ENCODE measurements at places on chromosomes 13 and 19. TPM values are rescaled to one million over a fixed set of nuclear protein-coding genes. Genes with fewer than 3 reads are reported as not detected.
A peak's percentile ranks its signal among the peaks of the same experiment; 100 is the strongest.

DNA sequence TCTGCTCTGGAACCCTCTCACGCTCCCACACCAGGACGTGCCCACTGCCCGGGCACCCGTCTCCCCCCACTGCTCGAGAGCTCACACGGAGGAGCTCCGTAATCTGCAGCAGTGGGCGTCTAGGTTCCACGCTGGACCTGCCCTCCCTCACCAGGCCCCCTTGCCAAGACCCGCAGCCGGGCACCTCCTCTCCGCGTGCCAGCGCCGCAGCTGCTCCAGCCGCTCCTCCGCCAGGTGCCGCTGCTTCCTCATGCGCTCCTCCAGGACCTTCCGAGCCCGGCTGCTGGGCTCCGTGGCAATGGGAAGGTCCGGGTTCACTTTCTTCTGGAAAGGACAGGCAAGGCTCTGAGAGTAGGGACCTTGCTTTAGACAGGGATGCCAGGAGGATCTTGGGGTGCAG is 35.0 kb upstream of the MATK start:
- DNase-seq: no peak
- no peaks in the 10 kb centered on the region for H3K27me3 ChIP-seq
- H3K4me3 ChIP-seq: no peak overlapping the region
- no peak overlapping the region for H3K27ac ChIP-seq
- no peaks in the 10 kb centered on the region for H3K36me3 ChIP-seq
- peaks cover 2% of the 10 kb centered on the region for H3K4me1 ChIP-seq

The LRRC63 gene
- 0.20 TPM for total RNA-seq

- no peaks in the 10 kb centered on the region for H3K36me3 ChIP-seq
- DNase-seq: no peak
- H3K4me1 ChIP-seq: no peaks in the 10 kb centered on the region
- H3K27ac ChIP-seq: no peak overlapping the region
These were observed 148.0 kb downstream of the PRR20E start for GRCh38 chr13:57314897-57315520.

The FGF9 gene
- total RNA-seq: 2.6 TPM

DNA sequence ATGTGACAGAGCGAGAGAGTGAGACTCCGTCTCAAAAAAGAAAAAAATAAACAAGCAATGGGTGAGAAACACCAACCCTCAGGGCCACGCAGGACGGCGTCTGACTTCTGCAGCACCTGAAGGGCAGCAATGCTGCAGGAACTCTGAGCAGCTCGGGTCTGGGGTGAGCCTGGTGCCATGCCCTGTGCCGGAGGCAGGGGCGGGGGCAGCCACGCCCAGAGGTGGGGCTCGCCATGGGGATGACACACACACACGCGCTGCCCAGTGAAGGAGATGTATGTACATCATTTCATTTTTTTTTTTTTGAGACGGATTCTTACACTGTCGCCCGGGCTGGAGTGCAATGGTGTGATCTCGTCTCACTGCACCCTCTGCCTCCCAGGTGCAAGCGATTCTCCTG is 24.3 kb downstream of the GPX4 start:
- H3K4me3 ChIP-seq: no peak overlapping the region
- DNase-seq: no peak
- H3K27me3 ChIP-seq: no peaks in the 10 kb centered on the region
- no peaks in the 10 kb centered on the region for H3K36me3 ChIP-seq
- H3K27ac ChIP-seq: no peak overlapping the region
- H3K4me1 ChIP-seq: peaks cover 13% of the 10 kb centered on the region

DNA sequence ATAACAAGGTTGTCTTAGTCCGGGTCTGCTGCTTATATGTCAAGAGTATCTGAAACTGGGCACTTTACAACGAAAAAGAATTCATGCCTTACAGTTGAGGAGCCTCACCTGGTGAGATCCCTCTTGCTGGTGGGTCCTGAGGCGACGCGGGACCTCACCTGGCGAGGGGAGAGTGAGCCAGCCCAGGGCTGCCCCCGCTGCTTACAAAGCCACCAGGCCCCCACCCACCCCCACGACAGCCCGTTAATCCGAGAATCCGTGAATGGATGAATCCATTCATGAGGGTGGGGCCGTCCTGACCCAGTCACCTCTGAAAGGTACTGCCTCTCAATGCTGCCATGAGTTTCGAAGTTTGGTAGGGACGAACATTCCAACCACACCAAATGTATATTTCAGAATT is 54.0 kb upstream of the F7 start:
- no peak overlapping the region for H3K27ac ChIP-seq
- no peaks in the 10 kb centered on the region for H3K27me3 ChIP-seq
- no peak for DNase-seq
- H3K4me3 ChIP-seq: no peak overlapping the region
- H3K4me1 ChIP-seq: peaks cover 6% of the 10 kb centered on the region

DNA sequence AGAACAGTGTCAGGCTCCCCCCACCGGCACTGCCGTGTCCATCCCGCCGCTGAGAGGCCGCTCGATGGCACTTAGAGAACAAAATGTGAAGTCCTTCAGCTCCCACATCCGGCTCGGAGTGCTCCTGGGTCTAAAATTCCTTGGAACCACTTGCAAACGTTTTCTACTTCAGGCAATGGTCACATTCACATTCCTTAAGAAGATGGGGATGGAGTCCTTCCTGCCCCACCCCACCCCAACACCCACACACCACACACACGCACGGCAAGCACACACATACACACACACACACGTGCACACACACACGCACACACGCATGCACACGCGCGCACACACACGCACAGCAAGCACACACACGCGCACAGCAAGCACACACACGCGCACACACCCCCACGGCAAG is 83.4 kb downstream of the SOX1 start:
- no peak for DNase-seq
- no peak overlapping the region for H3K4me3 ChIP-seq
- H3K27ac ChIP-seq: no peak overlapping the region
- H3K36me3 ChIP-seq: no peaks in the 10 kb centered on the region

- DNase-seq: no peak
- H3K4me1 ChIP-seq: no peaks in the 10 kb centered on the region
- no peak overlapping the region for H3K27ac ChIP-seq
- H3K4me3 ChIP-seq: no peak overlapping the region
- H3K27me3 ChIP-seq: no peaks in the 10 kb centered on the region
These were observed 16.3 kb upstream of the RNASEH2B start for GRCh38 chr13:50893211-50893852.

GRCh38 chr13:31009166-31009565 is 76.7 kb downstream of the TEX26 start:
- H3K27me3 ChIP-seq: no peaks in the 10 kb centered on the region
- H3K4me3 ChIP-seq: no peak overlapping the region
- no peak for DNase-seq
- no peaks in the 10 kb centered on the region for H3K4me1 ChIP-seq
- H3K27ac ChIP-seq: no peak overlapping the region

The JSRP1 gene
- total RNA-seq: 0.35 TPM

The RTBDN gene
- total RNA-seq: not detected

- no peak overlapping the region for H3K4me3 ChIP-seq
- H3K4me1 ChIP-seq: no peaks in the 10 kb centered on the region
- H3K36me3 ChIP-seq: no peaks in the 10 kb centered on the region
- no peak for DNase-seq
- no peaks in the 10 kb centered on the region for H3K27me3 ChIP-seq
These were observed 27.9 kb upstream of the EEF1AKMT1 start for GRCh38 chr13:20801707-20802106.

DNA sequence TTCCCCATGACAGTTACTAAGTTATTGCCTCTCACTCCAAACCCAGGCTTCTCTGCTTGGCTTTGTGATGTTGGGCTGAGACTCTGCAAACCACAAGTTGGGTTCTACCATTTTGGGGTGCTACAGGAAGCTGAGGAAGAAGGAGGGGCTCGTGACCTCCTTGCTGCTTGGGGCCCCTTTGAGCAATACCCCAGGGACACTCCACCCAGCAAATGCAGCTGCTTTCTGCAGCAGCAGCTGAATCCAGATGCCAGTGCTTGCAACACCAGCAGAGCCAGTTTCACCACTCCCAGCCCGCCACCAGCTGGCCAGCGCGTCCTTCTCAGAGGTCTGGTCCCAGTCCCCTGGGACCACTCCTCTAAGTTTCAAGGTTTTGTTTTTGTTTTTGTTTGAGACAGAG is 22.0 kb upstream of the UBAC2 start:
- no peaks in the 10 kb centered on the region for H3K4me1 ChIP-seq
- DNase-seq: no peak
- H3K27me3 ChIP-seq: no peaks in the 10 kb centered on the region
- no peak overlapping the region for H3K27ac ChIP-seq
- H3K4me3 ChIP-seq: no peak overlapping the region

DNA sequence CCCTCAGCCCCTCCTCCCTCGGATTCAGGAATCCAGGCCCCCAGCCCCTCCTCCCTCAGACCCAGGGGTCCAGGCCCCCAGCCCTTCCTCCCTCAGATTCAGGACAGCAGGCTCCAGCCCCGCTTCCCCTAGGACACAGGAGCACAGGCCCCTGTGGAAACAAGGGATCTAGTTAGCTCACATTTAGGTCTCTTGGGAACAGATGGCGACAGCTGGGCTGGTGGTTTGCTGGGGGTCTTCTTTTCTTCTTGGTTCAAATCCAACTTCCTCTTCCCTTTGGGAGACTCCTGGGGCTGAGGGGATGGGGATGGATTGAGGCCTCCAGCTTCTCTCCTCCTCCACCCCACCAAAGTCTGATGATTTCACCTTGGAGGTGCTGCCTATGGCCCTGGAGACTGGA is 19.6 kb downstream of the ZNF575 start:
- DNase-seq: no peak
- no peaks in the 10 kb centered on the region for H3K4me1 ChIP-seq
- no peaks in the 10 kb centered on the region for H3K36me3 ChIP-seq

DNA sequence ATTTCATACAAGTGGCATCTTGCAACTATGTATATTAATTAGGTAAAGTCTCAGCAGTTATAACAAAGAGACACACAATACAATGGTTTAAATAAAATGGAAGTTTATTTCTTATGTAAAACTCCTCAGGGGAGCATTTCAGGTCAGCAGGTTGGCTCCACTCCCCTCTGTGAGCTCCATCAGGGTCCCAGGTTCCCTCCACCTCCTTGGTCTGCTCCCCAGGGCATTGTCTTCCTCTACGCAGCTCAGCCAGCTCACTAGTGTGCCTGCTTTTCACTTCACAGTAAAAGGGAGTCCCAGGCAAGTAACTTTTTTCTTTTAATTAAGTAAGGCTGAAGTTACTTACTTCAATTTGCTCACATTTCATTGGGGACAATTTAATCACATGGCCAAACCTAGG is 135.3 kb upstream of the FNDC3A start:
- no peaks in the 10 kb centered on the region for H3K36me3 ChIP-seq
- no peak overlapping the region for H3K27ac ChIP-seq
- no peak for DNase-seq
- H3K27me3 ChIP-seq: no peaks in the 10 kb centered on the region
- H3K4me1 ChIP-seq: no peaks in the 10 kb centered on the region

The NLRP11 gene
- 0.36 TPM for total RNA-seq

GRCh38 chr13:60138674-60139073 is 25.1 kb downstream of the DIAPH3 start:
- DNase-seq: no peak
- H3K36me3 ChIP-seq: no peaks in the 10 kb centered on the region
- no peaks in the 10 kb centered on the region for H3K4me1 ChIP-seq
- H3K27ac ChIP-seq: no peak overlapping the region
- no peak overlapping the region for H3K4me3 ChIP-seq
- H3K27me3 ChIP-seq: no peaks in the 10 kb centered on the region

GRCh38 chr19:51676566-51677083 is 16.5 kb upstream of the SPACA6 start:
- no peak overlapping the region for H3K27ac ChIP-seq
- H3K36me3 ChIP-seq: no peaks in the 10 kb centered on the region
- DNase-seq: no peak
- no peak overlapping the region for H3K4me3 ChIP-seq

DNA sequence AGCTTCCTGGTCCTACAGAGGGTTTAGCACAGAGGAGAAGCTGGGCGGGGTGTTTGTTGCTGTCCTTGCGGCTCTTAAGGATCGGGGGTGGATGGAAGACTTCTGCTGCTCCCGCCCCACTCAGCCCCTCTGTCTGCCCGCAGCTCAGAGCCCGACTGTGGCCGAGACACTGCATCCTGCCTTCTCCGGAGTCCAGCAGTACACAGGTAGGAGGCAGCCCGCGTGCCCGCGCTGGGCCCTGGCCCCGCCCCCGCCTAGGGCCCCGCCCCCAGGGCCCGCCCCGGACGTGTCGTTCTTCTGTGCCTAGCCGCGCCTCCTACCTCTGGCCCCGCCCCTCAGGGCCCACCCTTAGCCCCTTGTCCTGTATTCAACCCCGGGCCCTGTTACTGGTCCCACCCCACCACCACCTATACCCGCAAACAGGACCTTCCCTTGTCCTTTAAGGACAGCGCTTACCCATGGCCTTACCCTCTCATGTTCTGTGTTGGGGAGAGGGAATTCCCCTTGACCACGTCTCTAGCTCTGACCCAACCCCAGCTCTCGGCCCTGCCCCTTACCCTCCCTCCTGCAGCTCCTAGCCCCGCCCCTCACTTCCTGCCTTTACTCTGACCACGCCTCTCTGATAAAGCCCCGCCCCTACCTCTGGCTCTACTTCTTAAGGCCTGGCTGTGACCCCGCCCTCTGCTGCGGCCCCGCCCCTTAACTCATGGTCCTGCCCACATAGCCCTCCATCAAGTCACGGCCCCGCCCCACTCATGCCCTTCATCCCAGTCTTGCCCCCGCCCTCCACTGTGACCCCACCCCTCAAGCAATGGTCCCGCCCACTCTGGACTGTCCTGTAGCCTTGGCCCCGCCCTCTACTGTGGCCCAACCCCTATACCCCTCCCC is 60.5 kb downstream of the CELF5 start:
- no peaks in the 10 kb centered on the region for H3K4me1 ChIP-seq
- peak overlapping the region; percentile 82 for H3K27ac ChIP-seq
- peak; percentile 100 for DNase-seq
- H3K4me3 ChIP-seq: peak overlapping the region; percentile 13
- no peaks in the 10 kb centered on the region for H3K27me3 ChIP-seq

The ZNF99 gene
- 0.48 TPM for total RNA-seq

- no peaks in the 10 kb centered on the region for H3K4me1 ChIP-seq
- no peaks in the 10 kb centered on the region for H3K36me3 ChIP-seq
- H3K27ac ChIP-seq: no peak overlapping the region
- H3K27me3 ChIP-seq: no peaks in the 10 kb centered on the region
- H3K4me3 ChIP-seq: no peak overlapping the region
These were observed 362.1 kb downstream of the FOXO1 start for GRCh38 chr13:40304391-40304790.

GRCh38 chr19:37361994-37362393 is 8.9 kb upstream of the ZNF527 start:
- no peaks in the 10 kb centered on the region for H3K36me3 ChIP-seq
- H3K4me3 ChIP-seq: no peak overlapping the region
- H3K4me1 ChIP-seq: no peaks in the 10 kb centered on the region
- DNase-seq: no peak
- H3K27ac ChIP-seq: no peak overlapping the region

- H3K27ac ChIP-seq: no peak overlapping the region
- DNase-seq: no peak
- no peak overlapping the region for H3K4me3 ChIP-seq
- H3K36me3 ChIP-seq: no peaks in the 10 kb centered on the region
- peaks cover 3% of the 10 kb centered on the region for H3K4me1 ChIP-seq
- H3K27me3 ChIP-seq: no peaks in the 10 kb centered on the region
These were observed 17.6 kb downstream of the UBL3 start for GRCh38 chr13:29832761-29833298.

The SERTAD3 gene
- total RNA-seq: 33.3 TPM

- no peak overlapping the region for H3K27ac ChIP-seq
- no peak for DNase-seq
- peaks cover 8% of the 10 kb centered on the region for H3K4me1 ChIP-seq
- no peaks in the 10 kb centered on the region for H3K36me3 ChIP-seq
- H3K27me3 ChIP-seq: no peaks in the 10 kb centered on the region
These were observed 1.4 kb downstream of the ZNF865 start for GRCh38 chr19:55606817-55607216.

The TMC4 gene
- 6.5 TPM for total RNA-seq
